Activated CD4-positive, alpha-beta T cell treated with anti-CD3 and anti-CD28 coated beads, Interleukin-2, amount 10 ng/mL, durations not matched to agents 7 days and 5 days (primary cell): ENCODE measurements at places on chromosomes 7 and 10. TPM values are rescaled to one million over a fixed set of nuclear protein-coding genes. Genes with fewer than 3 reads are reported as not detected.

The MCM10 gene
- 57.4 TPM for total RNA-seq

The CRTAC1 gene
- total RNA-seq = not detected

The JCAD gene
- total RNA-seq = 0.12 TPM

DNA sequence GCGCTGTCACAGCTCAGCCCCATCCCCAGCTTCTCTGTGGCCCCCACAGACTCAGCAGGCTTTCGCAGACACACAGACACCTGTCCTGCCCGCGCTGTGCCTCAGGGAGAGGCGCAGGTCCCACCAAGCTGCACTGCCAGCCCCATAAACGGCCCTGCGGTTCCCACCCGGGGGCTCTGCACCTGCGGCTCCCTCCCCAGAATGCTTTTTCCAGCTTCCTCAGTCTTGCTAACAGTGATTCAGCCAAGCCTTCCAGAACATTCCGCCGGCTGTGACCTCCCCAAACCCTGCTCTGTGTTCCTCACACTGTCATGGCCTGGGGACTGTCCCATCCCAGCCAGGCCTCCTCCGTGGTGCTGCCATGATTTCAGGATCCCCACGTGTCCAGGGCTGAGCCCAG lies 27.8 kb upstream of the TNRC18 start:
- H3K27me3 ChIP-seq = peaks cover 10% of the 10 kb centered on the region
- no peak overlapping the region for H3K27ac ChIP-seq
- no peak overlapping the region for H3K4me3 ChIP-seq
- no peaks in the 10 kb centered on the region for H3K36me3 ChIP-seq
- no peaks in the 10 kb centered on the region for H3K4me1 ChIP-seq

GRCh38 chr7:127751490-127752448 lies 99.8 kb downstream of the SND1 start:
- peaks cover 18% of the 10 kb centered on the region for H3K36me3 ChIP-seq
- no peak overlapping the region for H3K27ac ChIP-seq
- no peaks in the 10 kb centered on the region for H3K27me3 ChIP-seq

DNA sequence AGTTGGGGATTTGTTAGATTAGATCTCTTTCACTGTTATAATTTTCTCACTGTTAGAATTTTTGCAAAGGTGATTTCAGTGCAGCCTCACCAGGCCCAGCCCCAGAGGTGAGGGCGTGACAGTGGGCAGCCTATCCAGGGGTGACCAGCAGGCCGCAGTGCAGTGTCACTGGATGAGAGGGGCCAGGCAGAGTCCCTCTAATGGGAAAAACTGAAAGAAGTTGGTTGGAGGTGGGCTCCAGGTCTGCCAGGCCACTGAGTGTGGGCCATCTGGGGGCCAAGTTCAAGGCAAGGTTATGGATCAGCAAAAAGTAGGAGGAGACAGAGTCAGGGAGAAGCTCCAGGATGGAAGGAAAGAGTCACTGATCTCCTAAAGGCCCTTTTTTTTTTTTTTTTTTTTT lies 90.5 kb upstream of the SDK1 start:
- H3K36me3 ChIP-seq = no peaks in the 10 kb centered on the region
- H3K4me3 ChIP-seq = no peak overlapping the region
- no peak overlapping the region for H3K27ac ChIP-seq
- DNase-seq = no peak

DNA sequence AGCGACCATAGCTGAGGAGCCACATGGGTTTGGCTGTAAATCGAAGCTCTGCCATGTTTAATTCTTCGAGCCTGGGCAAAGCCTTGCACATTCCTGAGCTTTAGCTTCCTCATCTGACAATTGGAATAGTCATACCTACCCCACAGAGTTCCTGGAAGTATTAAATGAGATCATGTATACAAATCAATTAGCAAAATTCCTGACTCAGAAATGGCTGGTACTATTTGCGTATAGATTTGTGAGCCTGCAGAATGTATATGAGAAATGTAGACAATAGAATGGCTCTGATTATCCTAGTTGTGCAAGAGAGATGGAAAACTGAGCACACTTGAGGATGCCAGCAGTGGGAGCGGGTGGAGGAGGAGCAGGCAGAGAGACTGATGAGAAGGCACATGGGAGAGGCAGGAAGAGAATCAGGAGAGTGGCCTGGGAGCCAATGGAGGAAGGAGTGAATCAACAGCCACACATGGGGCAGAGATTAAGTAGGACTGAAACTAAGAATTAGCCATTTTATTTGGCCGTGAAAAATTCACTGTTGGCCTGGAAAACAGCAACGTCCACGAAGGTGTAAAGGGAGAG lies 128.0 kb upstream of the C1GALT1 start:
- no peaks in the 10 kb centered on the region for H3K27me3 ChIP-seq
- no peak overlapping the region for H3K27ac ChIP-seq
- H3K4me1 ChIP-seq = peaks cover 2% of the 10 kb centered on the region
- no peaks in the 10 kb centered on the region for H3K36me3 ChIP-seq

- H3K27ac ChIP-seq = no peak overlapping the region
- H3K4me1 ChIP-seq = no peaks in the 10 kb centered on the region
- no peaks in the 10 kb centered on the region for H3K27me3 ChIP-seq
- no peaks in the 10 kb centered on the region for H3K36me3 ChIP-seq
Measured at GRCh38 chr7:47088329-47089067, 493.4 kb downstream of the TNS3 start.

DNA sequence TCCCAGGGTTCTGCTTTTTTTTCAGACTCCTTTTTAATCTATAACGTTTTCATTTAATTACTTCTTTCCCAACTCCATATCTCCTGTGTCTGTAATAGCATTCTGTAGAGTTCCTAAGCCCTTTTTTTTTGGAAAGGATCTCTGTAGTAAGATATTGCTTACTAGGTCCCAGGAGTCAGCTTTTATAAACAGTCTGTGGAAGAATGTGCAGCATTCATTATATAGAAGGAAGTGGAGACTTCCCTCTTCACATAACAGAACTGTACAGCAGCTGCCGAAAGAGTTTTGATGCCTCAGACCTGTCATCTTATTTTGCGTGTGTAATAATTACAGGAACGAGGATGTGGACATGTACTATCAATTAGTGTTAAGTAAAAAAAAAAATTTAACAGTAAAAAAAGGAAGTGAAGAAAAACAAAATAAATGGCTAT lies 7.4 kb upstream of the STEAP4 start:
- H3K4me1 ChIP-seq = no peaks in the 10 kb centered on the region
- no peaks in the 10 kb centered on the region for H3K36me3 ChIP-seq
- peaks cover 9% of the 10 kb centered on the region for H3K27me3 ChIP-seq
- no peak overlapping the region for H3K27ac ChIP-seq
- no peak overlapping the region for H3K4me3 ChIP-seq
- DNase-seq = no peak

- no peak overlapping the region for H3K4me3 ChIP-seq
- H3K27me3 ChIP-seq = no peaks in the 10 kb centered on the region
- H3K36me3 ChIP-seq = no peaks in the 10 kb centered on the region
- no peaks in the 10 kb centered on the region for H3K4me1 ChIP-seq
- no peak for DNase-seq
Measured at GRCh38 chr7:85343484-85343883, 156.6 kb upstream of the SEMA3D start.
